ENCODE measurements at places on chromosomes 11 and 22.

- DNase-seq = peak; percentile 29
These were observed 4.1 kb downstream of the IGF2 start for GRCh38 chr11:2135018-2135569.

GRCh38 chr11:45851228-45851627, 4.0 kb downstream of the CRY2 start:
- DNase-seq = no peak

DNA sequence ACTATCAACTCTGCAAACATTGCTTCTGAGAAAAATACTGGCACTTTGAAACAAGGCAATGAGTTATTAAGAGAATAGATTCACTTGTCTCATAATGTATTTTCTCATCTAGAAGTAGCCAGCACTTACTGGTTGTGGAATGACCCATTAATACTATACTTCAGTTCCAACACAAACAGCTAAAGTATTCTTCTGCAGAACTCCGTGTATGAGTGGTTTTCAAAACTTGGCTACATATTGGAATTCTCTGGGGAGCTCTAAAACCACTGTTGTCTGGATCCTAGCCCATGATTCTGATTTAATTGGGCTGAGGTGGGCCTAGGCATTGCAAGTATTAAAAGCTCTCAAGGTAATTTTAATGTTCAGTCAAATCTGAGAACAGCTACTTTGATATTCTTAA, 1416.4 kb upstream of the RAG2 start:
- DNase-seq = no peak

DNA sequence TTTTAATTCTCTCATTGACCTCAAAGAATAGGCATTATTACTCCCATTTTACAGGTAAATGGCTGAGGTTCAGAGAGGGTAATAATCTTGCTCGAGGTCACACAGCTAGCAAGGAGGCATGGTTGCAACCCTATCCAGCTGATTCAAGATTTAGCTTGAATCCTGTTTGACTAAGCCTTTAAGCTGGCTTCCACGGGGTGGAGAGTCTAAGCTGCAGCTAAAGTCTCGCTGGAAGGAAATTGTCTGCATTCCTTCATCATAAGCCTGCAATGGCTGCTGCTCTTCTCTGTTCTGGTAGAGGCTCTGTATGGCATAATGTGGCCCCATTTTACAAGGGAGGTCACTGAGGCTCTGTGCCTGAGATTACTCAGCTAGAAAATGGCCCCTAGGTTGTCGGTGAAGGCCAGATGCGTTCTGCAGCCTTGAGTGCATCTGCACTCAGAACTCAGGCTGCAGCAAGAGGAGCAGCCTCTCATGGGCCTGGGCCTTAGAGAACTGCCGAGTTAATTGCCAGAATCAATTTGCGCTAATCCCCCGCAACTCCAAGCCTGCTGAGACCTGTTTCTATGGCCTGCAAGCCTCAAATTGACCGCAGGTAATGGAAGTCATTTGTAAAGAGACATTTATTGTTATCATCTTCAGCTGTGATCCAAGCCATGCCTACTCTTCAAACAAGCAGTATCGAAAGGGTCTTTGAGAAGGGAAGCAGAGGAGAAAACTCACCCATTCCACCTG, 44.1 kb upstream of the SEZ6L start:
- DNase-seq = no peak

- no peak for DNase-seq
These were observed 752.9 kb downstream of the CNTN5 start for GRCh38 chr11:99773646-99774045.

DNA sequence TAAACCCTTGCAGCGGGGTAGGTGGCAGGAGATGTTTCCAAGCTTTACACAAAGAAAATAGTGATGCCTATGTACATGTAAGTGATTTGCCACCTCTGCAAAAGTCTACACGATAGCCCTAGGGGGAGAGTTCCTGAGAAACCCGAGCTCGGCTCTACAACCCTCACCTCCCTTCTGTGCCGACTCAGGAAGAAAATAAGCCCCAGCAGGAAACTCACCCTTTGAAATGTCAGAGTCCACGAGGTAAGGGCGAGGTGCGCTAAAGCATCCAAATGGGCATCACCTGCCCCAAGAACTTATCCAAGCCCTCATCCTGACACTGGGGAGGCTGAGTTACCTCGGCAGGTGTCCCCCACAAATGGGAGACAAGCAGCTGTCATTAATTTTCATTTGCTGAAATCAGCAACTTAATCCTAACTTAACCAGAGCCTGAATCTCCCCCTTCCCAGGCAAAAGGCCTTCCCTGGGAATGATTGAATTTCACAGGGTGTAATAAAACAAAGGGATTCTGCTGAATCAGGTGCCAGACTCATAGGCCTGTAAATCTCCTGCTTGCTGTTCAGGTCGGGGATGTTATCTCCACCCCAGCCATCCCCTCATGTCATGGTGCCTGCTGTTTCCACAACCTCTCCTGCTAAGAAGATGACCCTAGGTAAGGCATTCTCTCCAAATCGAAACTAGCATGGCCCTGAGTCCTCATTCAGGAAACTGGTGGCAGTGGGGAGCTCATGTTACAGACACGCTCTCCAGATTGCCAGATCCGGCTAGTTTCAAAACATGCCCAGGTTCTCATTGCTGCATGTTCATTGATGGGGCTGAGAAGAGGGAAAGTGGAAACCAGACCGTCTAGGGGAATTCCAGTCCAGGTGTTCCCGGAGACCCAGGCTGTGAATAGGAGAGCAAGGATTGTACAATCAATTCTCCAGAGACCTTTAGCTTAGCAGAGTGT, 105.3 kb upstream of the KIRREL3 start:
- DNase-seq = no peak

DNA sequence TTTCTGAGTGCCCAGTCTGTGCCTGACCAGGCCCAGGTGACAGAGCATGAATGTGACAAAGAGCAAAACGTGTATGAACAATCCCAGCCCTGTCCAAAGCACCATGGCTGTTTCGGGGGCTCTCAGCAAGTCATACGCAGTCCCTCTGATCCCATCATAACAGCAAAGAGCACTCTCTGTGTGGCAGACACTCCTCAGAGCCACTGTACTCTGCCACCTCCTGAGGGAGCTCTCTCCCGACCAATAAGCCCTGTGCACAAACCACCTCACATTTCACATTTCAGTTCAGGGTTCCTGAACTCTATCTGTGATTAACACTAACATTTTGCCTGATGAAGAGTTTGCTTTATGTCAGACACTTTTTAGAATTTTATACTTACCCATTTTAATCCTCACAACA, 6.6 kb downstream of the DGCR2 start:
- DNase-seq = no peak

DNA sequence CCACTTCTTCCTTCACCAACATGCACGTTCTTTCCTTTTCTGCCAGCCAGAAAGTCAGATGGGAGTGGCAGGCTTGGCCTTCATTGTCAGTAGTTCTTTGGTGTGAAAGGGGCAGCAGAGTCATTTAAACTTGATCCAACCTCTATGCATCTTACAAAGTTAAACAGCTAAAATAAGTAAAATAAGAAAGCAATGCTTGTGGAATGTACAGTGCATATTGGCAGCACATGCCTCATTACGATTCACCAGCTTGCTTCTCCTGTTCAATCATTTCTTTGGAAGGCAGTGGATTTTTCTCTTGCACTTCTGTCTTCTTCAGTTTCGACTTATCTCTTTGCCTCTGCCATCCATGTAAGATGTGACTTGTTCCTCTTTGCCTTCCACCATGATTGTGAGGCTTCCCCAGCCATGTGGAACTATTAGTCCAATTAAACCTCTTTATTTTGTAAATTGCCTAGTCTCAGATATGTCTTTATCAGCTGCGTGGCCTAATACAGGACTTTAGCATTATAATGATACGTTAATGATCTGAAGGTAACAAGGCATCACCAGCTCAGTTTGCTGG, 14.8 kb downstream of the LGALS12 start:
- no peak for DNase-seq

DNA sequence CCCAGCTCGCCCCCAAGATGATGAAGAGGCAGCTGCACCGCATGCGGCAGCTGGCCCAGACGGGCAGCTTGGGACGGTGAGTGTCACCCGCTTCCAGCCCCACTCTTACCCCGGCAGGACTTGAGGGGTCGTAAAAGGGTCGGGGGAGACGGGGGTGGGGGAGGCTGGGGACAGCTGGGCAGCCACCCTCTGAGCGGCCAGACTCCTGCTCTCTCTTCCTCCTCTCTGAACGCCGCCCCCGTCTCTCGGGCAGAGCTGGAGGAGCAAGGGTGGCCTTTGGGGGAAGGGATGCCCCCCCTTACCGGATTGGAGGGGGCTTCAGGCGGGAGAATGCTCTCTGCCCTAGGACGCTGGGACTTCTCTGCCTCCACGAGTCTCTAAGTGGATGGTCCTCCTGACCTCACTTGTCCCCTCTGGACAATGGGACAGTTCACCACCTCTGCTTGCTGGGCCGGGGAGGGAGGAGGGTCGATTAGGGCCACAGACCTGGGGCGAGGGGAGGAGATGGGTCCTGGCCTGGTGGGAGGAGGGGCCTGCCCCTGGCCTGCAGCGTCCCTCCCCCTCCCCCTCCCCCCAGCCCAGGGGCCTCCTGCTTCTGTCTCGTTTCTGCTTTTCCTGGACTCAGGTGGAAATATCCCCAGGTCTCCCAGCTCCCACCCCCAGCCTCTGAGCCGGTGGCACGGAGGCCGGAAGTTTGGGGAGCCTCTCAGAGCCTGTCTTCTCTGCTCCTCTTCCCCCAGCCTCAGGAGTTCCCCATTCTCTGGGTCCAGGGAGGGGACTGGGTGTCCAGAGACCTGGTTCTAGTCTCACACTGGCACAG, 512 bp downstream of the SH3BP1 start:
- peak; percentile 58 for DNase-seq

GRCh38 chr11:31814176-31814868, 3.2 kb upstream of the PAX6 start:
- DNase-seq = peak; percentile 42

- DNase-seq = no peak
These were observed 72.4 kb downstream of the TEAD1 start for GRCh38 chr11:12746593-12747097.

DNA sequence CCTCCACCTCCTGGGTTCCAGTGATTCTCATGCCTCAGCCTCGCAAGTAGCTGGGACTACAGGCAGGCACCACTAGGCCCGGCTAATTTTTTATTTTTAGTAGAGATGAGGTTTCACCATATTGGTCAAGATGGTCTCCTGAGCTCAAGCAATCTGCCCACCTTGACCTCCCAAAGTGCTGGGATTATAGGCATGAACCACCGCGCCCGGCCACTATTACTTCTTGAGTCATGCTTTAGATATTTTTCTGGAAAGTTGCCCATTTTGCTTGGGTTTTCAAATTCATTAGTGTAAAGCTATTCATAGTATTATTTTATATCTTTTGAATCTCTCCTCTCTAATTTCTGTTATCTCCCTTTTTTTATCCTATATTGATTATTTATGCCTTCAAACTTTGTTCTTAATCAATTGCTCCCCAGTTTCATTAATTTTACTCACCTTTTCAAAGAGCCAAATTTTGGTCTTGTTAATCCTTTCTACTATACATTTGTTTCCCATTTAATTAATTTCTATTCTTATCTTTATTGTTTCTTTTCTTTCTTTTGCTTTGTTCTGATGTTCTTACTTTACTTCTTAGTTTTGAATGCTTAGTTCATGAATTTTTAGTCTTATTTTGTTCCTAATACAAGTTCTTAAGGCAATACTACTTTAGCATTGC, 10.3 kb upstream of the RAC2 start:
- no peak for DNase-seq

DNA sequence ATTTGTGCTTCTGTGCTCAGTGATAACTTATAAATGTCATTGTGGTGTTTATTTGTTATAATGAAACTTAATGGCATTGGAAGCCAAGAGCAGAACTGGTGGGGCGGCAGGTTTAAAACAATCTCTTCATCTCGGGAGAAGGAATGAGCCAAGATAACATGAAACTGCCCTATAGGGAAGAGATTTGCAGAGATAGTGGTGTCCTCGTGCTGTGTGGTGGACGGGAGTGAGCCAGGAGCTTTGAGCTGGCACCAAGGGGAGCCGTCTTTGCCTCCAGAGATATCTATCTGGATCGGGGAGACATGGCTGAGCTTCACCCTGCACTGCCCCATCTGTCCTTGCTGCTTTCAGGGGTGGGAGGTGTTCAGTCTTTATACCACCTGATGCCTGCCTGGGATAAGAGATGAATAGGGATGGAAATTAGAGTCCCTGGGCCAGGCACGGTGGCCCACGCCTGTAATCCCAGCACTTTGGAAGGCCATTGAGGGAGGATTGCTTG, 189.6 kb downstream of the ST3GAL4 start:
- DNase-seq = no peak

DNA sequence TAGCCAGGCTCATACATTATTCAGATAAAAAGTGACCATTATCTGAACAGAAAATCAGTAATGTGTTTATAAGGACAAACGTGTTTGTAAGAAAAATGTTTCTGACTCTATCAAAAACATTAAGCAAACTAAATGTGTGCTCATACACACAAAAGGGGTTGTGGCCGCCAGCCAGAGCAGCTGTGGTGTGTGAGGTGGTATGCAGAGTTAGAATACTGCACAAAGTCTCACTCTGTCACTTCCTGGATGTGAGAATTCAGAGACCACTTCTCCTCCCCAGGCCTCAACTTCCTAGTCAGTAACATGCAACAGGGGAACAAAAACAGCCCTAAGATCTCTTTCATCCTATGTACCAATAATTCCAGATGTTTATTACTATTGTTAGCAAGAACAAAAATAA, 9.4 kb downstream of the OR5B21 start:
- DNase-seq = no peak

DNA sequence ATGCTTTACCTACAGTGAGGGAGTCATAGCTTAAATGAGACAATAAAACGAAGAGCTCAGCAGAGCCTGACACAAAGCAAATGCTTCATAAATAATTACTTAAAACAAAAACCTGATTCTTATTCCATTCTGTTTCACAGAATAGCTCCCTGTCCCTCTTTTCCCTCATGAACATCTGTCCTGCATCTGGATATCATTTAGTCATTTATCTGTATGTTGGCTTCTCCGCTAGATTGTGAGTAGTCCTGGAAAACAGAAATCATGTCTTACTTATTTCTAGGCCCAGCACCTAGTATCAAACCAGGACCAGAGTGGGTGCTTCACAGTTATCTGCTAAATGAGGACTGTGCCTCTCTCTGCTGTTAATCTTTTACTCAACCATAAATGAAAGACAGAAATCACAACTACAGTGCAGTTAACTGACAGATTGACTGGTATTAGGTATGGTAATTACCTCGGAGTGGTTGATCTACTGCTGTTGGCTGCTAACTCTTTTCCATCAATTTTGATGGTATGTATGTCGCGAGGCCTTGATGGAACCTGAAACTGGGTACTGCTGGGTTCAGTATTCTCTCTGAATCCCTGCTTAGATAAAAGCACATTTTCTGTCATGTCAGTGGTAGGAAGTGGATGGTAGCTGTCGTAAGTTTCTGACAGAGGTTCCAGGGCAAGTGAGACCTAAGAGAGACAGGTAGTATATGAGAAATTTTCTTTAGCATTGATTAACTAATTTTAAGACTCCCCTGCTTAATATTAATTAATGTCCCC, 31.5 kb downstream of the C2CD3 start:
- no peak for DNase-seq

GRCh38 chr11:62337303-62338181, at the start of gene ASRGL1:
TSS of gene ASRGL1 (plus strand) at chr11:62337448. CDS start at chr11:62337978, 530 bp downstream.
- peak; percentile 83 for DNase-seq

DNA sequence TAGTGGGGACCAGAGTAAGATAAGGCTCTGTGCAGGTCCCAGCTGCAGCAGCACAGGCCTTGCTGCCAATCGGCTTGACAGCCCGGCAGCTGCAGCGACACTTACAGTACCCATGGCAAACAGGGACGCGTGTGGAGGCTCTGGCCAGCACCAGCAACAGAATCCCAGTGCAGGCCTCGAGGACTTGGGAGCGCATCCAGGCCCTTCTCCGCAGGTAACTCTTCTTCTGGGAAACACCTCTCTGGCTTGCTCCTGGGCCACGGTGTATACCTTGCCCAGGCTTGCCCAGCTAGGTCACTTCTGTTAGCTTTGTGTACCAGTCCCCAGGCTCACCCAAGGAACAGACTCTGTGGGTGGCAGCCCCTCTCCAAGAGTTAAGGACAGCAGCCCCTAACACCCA, 126.7 kb downstream of the CTTN start:
- DNase-seq = no peak
